ENCODE measurements at places on chromosomes 3 and 15.

- DNase-seq = no peak
Measured at GRCh38 chr3:80606073-80606472, 838.3 kb upstream of the ROBO1 start.

GRCh38 chr3:13690636-13691035 lies 141.7 kb downstream of the FBLN2 start:
- no peak for DNase-seq

DNA sequence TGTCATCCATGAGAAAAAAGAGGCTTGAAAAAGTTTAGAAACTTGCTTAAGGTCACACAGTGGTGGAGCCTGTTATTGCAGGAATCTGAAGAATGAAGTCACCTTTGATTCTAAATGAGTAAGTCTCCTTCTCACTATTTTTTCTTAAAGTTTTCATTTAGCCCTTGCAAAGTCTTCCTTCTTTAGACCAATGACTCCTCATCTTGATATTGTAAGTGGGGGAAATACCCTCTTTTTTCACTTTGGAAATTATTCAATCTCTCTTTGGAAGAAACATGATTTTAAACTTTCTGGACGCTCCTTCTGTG lies 787 bp upstream of the SLMAP start:
- DNase-seq = no peak

DNA sequence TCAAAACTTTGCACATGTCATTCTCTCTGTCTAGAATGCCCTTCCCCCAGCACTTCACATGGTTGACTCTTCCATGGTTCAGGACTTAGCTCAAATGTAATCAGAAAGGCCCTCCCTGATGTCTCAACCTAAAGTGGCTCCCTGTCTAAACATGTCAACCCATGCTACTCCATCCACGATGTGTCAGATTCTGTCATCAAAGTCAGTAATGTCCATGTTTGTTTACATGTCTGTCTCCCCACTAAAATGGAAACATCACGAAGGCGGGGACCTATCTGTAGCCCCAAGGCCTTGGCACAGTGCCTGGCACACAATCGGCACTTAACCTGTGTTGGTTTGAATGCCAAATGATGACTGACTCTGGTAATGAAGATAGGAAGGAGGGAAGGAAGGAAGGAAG lies 20.8 kb upstream of the SNTN start:
- DNase-seq = no peak

DNA sequence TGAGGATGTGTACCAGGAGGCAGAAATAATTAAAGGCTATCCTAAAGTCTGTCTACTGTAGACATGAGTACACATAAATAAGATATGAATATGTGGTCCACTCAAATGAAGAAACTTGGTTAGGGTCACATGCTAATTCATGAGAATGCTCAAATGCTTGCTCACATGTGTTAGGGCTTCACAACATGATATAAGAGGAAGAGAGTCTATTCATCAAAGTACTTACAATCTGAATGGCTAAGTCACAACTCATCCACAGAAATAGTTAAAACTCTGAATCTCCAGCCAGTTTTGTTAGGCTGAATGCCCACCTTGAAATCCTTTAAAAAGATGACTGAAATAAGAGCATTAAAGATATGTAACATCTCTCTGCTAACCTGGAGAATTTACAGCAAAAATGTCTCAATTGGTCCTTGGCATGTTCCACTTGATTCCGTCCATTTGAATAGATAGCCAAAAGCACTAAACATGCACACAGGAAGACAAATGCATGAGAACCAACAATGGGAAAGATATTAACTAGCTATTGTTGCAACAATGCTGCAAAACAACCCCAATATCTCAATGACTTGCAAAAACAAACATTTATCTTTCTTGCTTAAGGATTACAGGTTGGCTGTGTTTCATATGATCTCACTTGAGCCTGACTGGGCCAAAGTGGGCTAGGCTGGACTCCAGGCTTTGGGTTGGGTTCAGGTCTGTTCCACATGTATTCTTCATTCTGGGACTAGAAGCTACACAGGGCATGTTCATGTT lies 10.6 kb upstream of the TBC1D5 start:
- no peak for DNase-seq
